NCI-H1417 treated with DMSO at 0.1 percent for 48 hours (cell line): ENCODE measurements at places on chromosomes 6 and 20.

DNA sequence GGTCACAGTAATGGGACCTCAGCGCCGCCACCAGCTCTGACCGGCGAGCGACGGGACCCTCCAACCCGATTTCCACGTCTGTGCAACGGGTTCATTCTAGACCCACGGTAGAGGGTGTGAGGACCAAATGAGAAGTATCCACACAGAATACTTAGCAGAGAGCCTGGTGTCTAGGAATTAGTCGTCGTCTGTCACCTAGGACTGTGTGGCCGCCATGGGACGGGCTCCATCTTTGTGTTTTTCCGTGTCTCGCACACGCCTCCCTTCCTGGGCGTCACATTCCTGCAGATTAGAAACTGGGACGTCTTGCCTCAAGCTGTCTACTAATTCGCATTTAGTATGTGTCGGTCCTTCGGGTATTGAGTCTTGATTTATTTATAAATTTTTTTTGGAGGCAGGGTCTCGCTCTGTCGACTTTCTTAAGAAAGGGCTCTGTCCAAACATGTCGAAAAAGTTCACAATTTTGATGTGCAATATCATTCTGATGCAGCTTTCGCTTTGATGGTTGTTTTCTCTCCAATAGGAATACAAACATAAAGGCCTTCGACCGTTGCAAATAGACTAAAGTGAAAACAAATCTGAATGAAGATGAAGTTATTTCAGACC lies 563 bp downstream of the MGME1 start:
- no peak for DNase-seq

- no peak for DNase-seq
Observed at GRCh38 chr20:6855104-6855503, 87.6 kb downstream of the BMP2 start.

DNA sequence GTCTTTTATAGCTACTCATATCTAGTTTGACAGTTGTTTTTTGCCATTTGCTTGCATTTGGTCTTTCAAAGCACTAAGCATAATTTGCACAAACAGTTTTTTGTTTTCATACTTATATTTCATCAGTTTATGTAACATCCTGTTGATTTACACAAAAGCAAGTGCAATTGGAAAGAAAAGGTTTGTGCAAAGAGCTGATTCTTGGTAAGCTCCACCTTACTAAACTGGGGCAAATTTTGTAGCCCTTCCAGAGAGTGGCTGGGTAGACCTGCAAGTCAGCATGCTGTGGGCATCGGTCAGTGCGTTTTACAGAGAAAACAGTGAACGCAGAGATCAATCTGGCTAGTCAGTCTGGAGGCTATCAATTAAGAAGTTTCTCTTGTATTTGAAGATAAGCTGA lies 34.5 kb downstream of the TXLNB start:
- no peak for DNase-seq

GRCh38 chr6:47571488-47571887 lies 93.9 kb downstream of the CD2AP start:
- no peak for DNase-seq

DNA sequence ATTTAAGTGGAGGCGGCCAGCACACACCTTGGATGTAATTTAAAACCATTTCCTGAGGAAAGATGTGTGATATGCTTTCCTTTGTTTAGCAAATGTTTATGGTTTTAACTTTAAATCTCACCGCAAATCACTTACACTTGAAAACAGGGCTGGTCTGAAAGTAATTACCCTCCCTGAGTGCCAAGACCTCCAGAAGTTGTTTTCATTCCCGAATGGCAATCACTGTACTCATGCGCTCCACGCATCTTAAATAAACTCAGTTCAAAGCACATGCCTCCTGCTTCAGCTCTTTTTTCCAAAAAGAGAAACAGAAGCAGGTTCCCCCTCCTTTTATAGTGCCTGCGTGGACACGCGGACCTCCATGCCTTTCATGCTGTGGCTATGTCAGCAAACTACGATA lies 224.0 kb downstream of the SMOC2 start:
- no peak for DNase-seq

GRCh38 chr6:159101656-159102055 lies 56.9 kb upstream of the TAGAP start:
- no peak for DNase-seq

DNA sequence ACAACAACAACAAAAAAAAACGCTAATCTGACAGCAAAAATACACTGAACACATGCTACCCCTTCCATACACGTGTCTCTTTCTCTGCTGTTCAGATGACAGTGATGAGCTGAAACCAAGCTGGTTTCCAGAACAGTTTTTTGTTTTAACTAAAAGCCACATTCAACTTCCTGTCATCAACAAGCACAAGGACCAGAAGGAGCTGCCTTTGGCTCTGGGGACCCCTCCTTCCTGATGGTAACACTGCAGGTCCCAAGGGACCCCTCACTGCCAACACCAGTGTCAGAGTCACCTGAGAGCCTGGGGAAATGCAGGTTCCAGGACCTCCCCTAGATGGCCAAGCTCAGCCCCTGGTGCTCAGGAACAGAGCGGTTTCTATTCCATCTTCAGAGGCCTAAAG lies 6.0 kb downstream of the CST7 start:
- no peak for DNase-seq

DNA sequence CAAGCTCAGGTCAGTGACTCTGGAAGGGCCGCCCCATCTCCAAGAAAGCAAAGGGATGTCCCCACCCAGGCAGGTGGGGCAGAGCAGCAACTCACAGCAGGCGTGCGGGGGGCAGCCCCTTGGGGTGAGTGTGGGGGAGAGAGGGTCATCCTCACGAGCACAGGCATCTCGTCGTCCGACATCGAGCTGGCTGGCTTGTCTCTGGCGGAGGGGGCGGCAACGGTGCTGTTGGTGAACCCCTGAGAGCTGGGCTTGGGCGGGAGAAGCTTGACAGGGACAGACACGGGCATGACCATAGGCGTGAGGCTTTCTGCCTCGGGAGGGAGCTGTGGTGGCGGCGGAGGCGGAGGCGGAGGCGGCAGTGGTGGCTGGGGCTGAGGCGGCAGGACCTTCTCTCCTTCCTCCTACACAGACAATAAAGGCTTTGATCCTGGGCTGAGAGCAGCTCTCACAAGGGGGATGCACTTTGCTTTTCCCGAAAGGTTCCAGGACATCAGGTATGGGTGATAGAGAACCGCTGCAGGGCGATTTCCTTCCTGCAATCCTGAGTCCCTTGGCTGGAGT lies 45.6 kb upstream of the MRPS10 start:
- DNase-seq = no peak

DNA sequence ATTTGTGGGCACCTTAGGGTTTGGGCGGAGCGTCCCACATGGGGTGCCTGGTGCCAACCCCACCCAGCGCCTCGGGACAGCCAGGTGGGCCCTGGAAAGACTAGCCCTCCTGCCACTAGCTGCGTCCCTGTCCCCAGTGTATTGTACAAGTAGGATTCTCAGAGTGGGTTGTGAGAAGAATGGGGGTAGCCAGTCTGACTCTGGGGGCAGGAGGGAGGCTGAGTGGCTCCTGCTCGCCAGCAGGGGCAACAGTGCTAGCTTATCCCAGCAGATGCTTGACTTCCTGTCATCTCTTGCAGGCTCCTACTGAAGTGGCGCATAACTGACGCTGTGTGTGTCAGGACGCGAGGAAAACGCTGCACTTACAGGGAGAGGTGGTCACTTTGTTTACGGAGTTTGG lies 9.3 kb downstream of the PSMA7 start:
- no peak for DNase-seq

- no peak for DNase-seq
Observed at GRCh38 chr6:108156938-108157233, 8.9 kb upstream of the NR2E1 start.

GRCh38 chr6:105588123-105588710 lies 185.3 kb upstream of the PREP start:
- no peak for DNase-seq

- DNase-seq = no peak
Observed at GRCh38 chr6:161487217-161487531, 213.3 kb upstream of the AGPAT4 start.

DNA sequence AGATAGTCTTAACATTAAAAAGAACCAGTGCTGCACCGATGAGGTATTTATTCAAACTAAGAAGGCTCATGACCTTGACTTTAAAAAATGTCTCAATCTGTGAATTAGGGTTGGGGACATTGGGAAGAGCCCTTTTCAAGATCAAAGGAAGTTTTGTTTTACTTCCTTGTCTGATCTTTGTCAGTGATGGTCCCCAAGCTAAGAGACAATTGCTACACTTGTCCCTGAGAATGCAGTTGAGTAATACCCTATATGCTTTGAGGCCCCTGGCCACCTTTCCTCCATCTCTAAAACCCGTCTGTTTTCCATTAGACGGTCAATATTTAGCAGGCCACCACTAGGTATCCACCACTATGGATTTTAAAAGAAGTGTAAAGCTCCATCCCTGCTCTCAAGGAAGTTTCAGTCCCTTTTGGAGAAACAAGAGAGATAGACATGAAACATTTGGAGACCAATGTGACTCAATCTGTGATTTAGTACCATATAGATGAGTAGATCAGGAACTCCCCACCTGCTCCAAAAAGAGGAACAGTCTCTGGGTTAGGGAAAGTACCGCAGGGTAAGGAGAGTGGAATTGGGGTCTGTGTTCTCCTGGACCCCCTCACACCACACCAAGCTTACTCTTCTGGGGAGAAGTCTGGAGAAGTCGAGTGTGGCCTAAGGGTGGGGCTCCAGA lies 99.1 kb upstream of the ISM1 start:
- DNase-seq = no peak

DNA sequence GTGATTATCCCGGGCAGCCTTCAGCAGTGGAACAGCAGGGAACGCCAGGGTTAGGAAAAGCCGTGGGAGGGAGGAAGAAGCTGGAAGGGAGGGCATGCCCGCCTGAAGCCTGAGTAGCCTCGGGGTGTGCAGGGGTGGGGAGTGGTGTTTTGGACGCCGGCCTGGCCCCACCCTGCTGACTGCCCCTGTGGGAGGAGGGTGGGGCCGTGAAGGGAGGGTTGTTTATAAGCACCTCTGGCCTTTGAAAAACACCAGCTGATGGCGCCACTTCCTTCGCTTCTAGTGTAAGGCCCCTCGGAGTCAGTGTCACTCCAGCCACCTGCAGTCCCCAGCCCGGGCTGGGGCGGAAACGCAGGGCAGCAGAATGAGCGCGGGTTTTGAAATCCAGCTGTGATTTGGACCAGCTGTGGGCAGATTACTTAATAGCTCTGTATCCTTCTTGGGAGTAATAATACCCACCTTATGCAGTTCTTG lies 52.8 kb upstream of the BMP6 start:
- DNase-seq = no peak

DNA sequence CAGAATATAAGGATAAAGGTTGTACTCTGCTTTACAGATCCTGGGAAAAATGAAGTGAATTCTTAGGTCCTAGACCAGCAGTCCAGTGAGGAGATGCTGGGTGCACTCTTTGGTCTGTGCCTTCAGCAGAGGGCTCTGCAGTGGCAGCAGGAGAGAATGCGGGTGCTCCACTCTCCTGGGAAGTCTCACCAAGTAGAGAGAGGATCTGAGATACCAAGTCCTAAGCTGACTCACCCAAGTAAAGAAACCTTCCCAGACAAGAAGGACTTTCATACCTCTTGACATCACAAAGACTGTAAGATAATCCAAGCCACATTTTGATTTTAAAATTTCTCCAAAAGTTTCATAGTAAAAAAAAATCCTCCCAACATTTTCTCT lies 116.9 kb upstream of the EMILIN3 start:
- no peak for DNase-seq

- no peak for DNase-seq
Observed at GRCh38 chr6:112842330-112842685, 495.2 kb downstream of the RFPL4B start.

GRCh38 chr6:108568551-108569305 lies 8.0 kb downstream of the FOXO3 start:
- no peak for DNase-seq

GRCh38 chr6:157537556-157537955 lies 156.6 kb downstream of the ZDHHC14 start:
- DNase-seq = no peak

DNA sequence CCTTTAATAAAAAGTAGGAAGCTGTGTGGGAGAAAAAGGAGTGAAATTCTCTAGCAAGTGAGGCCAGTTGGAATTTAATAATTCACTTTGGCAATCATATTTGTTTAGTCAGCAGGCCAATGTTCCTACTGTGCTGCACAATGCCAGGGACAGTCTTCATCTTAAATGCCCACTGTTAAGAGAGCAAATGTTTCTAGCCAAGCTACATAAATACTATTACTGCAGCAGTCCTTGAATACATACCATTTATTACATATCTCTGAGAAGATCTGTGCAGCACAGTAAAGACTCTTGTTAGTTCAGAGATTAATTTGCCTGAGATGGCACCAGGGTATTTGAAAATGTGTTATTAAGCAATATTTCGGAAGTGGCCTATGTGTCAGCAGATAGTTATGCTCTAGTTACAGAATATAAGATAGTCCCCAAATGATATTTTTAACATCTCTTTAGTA lies 105.4 kb downstream of the OGFRL1 start:
- DNase-seq = no peak

- DNase-seq = no peak
Observed at GRCh38 chr6:15888798-15889772, 226.3 kb upstream of the DTNBP1 start.

- no peak for DNase-seq
Observed at GRCh38 chr6:156864557-156864956, 87.4 kb downstream of the ARID1B start.

- no peak for DNase-seq
Observed at GRCh38 chr6:90508753-90509152, 78.1 kb downstream of the MAP3K7 start.

- no peak for DNase-seq
Observed at GRCh38 chr20:199996-200395, 10.5 kb upstream of the DEFB128 start.

GRCh38 chr6:20653085-20653479 lies 118.8 kb downstream of the CDKAL1 start:
- DNase-seq = no peak

DNA sequence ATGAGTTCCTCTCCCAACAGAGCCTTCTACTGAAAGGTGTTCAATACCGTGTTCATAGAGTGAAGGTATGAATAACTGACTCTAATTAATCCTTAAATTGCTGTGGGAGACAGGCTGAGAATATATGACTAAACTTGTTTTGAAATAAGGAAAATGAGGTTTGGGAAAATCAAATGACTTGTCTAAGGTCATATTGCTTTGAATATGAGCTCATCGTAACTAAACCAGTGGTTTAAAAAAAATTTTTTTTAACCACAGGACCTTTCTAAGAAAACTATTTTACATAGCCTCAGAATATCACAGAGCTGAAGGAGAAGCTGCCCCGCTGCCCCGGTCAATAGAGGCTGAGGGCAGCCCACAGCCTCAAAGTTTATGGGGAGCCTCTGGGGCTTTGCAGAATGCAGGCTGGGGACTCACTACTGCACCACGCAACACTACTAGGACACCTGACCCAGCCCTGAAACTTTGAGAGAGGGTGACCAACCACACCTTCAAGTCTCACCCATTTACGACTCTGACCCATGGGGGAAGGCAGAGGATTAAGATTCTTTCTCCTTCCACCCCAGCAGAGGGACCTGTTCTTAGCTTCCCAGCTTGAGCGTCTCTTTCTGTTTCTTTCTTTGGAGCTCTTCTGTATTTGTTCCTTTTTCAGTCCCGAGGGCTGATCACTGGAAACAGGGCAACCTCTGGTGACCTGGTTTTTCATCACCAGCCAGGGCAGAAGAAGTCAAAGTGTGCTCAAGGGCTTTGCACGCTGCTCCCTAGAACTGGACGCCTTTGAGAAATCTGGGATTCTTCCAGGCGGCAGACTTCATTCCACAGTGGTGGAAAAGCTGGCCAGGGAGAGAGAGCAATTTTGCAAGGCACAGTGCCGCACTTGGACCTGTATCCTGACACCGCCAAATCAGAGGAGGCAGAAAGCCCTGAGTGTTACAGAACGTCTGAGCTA lies 220.2 kb downstream of the ATXN1 start:
- no peak for DNase-seq

- DNase-seq = no peak
Observed at GRCh38 chr6:105122717-105123116, 57.1 kb downstream of the POPDC3 start.
